ENCODE measurements at places on chromosomes 16 and 17.
A peak's percentile ranks its signal among the peaks of the same experiment; 100 is the strongest.

- DNase-seq, result no peak
Measured at GRCh38 chr16:86809458-86809955, 231.2 kb downstream of the FOXL1 start.

- no peak for DNase-seq
Measured at GRCh38 chr16:66425651-66426050, 1.4 kb upstream of the BEAN1 start.

DNA sequence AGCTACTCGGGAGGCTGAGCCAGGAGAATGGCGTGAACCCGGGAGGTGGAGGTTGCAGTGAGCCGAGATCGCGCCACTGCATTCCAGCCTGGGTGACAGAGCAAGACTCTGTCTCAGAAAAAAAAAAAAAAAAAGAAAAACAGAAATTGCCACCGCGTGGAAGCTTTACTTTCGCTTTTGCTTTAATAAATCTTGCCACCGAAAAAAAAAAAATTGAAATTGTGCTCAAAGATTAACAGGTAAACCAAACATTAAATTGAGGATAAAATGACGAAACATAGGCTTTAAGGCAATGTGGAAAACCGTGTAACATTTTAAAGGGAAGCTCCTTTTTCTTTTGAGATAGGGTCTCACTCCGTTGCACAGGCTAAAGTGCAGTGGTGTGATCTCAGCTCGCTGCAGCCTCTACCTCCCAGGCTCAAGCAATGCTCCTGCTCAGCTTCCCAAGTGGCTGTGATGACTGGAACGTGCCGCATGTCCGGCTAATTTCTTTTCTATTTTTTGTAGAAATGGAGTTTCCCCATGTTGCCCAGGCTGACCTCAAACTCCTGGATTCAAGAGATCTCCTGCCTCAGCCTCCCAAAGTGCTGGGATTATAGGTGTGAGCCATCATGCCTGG lies 40.1 kb downstream of the ZNF276 start:
- DNase-seq, result no peak

GRCh38 chr17:47864791-47865216 lies 13.8 kb upstream of the SP6 start:
- peak; percentile 47 for DNase-seq

- DNase-seq, result no peak
Measured at GRCh38 chr17:6347776-6348175, 87.1 kb downstream of the AIPL1 start.

DNA sequence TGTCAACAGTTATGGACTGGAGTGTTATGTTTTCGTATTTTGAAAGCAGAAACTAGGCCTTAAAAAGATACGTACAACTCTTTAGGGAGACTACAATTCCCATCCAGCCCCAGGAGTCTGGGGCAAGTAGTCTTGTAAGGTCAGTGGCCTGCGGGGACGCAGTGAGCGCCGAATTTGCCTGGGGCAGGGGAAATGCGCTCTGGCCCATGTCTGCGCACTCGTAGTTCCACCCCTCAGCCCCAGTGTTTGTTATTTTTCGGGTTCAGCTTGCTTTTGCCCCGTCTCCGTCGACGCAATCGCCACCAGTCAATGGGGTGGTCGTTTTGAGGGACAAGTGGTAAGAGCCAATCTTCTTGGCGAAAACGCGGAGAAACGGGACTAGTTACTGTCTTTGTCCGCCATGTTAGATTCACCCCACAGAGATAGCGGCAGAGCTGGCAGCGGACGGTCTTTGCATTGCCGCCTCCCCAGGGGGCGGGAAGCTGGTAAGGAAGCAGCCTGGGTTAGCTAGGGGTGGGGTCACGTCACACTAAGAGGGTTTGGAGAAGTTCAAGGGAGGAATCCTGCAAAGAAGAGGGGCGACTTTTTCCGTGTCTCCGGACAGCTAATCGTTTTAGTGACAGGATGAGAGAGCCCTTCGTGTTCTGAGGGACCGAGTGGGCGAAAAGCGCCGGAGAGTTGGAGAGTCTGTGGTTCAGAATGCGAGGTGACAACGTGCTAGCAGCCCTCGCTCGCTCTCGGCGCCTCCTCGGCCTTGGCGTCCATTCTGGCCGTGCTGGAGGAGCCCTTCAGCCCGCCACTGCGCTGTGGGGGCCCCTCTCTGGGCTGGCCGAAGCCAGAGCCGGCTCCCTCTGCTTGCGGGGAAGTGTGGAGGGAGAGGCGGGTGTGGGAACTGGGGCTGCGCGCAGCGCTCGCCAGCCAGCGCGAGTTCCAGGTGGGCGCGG lies 1.1 kb upstream of the BRCA1 start:
- no peak for DNase-seq

DNA sequence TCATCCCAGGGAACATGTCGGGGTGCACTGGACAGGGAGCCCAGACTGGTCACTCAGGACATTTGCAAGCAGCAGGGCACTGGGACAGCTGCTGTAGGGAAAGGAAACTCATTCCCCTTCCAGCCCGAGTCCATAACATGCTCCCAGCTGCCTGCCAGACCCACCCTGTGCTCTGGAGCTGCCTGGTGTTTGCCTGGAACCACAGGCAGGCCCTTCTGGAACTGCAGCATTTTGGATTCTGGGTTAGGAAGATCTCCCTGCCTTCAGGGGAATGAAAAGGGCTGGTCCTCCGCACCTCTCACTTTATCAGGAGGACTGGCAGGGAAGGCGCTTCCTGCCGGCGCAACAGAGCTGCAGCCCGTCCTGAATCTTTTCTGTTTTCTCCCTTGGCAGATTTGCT lies 41.2 kb downstream of the MEAK7 start:
- DNase-seq, result no peak

DNA sequence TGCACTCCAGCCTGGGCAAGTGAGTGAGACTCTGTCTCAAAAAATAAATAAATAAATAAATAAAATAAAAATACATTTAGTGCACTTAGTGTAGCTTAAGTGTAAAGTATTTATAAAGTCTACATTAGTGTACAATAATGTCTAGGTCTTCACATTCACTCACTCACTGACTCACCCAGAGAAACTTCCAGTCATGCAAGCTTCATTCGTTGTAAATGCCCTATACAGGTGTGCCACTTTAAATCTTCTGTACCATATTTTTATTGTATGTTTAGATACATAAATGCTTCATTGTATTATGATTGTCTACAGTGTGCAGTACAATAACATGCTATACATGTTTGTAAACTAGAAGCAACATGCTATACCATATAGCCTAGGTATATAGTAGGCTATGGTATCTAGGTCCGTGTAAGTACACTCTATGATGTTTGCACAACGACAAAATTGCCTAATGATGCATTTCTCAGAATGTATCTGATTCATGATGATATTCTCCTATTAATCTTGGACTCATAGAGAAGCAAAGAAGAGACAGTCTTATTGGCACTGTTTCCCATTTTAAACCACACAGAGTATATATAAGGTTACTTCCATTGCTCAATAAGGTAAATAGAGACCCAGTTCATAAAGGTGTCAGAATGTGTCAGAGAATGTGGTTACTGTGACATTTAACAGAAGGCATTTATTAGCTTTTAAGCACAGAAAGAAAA lies 1314.9 kb downstream of the CDH11 start:
- DNase-seq, result no peak

DNA sequence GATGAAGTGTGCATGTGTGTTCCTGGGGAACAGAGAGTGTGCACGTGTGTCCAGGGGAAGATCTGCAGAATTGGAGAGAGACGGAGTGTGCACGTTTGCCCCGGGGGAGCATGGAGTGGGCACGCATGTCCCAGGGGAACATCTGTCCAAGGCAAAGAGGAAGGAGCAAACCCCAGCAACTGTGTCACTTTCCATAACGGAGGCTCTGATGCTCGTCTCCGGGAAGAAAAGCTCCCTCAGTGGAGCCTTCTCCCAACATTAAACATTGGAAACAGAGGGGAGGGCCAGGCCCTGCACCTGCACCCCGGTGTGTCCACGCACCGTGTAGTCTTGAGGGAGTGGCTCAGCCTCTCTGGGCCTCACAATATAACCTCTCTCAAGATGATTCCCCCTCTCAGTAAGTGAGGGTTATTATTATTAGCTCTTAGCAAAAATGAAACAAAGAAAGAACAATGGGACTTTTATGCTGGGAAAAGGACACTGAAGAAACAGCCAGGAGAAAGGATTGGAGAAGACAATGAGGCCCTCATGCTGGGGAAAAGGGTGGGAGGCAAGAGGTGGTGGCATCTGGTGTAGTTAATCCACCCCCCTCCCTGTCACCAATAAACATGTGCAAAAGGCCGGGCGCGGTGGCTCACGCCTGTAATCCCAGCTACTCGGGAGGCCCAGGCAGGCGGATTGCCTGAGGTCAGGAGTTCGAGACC lies 7.6 kb downstream of the RAB40B start:
- no peak for DNase-seq

GRCh38 chr17:50550661-50551432 lies 3.9 kb downstream of the SPATA20 start:
- no peak for DNase-seq

DNA sequence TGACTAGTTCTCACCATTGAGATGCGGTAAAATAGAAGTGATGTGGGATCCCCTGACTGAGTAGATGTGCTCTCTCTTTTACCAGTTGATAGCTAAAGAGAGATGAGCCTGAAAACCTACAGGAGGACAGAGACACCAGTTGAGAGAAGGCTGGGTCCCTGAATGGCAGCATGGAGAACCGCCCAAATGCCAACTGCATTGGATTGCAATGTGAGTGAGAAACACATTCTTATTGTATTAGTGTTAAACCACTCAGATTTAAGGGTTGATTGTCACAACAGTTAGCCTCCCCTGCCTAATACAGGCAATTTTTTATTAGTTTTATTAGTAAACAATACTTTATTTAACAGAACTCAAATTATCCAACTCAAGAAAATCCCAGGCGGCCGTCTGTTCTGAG lies 61.2 kb downstream of the SPACA3 start:
- DNase-seq, result no peak

GRCh38 chr17:45907750-45908395 lies 13.5 kb downstream of the MAPT start:
- DNase-seq, result no peak

DNA sequence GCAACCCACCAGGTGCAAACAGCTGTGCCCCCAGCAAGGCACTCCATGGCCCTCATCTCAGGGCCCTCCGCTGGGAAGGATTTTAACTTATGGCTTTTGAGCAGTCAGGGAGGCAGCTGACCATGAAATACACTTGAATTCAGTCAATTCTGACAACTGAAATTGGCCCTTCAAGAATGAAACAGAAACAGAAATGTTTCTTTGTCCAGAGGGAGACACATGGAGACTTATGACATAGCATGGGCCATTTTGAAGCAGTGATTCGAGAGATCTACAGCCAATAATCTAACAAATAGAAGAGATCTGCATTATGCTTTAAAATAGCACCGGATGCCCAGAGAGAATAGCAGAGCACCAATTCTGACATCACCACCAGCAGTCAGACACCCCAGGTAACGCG lies 7.5 kb downstream of the CACNG1 start:
- no peak for DNase-seq

GRCh38 chr17:35152421-35153140 lies 5.0 kb downstream of the UNC45B start:
- no peak for DNase-seq

- DNase-seq, result no peak
Measured at GRCh38 chr16:88705076-88705684, 1.0 kb downstream of the RNF166 start.

- DNase-seq, result no peak
Measured at GRCh38 chr17:36545077-36545464, 352 bp downstream of the GGNBP2 start.

DNA sequence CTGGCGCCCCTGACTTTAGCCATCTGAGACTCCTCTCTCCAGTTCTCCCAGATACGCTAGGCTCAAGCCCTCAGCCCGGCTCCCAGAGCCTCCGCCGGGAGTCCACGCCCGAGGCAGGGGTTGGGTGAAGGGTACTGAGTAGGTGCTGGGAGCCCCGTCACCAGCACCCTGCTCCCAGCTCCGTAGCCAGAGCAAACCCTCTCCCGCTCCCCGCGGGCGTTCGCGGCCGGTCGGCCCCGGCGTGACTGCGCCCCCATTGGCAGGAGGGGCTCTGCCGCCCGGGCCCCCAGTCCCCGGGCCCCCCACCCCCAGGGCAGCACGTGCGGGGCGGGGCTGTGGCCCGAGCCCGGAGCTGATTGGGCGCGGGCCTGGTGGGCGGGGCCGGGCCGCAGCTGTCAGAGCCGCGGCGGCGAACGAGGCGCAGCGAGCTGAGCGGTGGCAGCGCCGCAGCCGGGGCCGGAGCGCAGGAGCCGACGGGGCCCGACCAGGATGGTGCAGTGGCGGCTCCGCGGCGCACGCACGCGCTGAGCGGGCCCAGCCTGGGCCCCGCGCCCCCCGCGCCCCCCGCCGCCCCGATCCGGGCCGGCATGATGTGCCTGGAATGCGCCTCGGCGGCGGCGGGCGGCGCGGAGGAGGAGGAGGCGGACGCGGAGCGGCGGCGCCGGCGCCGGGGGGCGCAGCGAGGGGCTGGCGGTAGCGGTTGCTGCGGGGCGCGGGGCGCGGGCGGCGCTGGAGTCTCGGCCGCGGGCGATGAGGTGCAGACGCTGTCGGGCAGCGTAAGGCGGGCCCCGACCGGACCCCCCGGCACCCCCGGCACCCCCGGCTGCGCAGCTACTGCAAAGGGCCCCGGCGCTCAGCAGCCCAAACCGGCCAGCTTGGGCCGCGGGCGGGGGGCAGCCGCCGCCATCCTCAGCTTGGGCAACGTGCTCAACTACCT lies at the start of gene SPNS2:
Gene SPNS2, plus strand, starts transcription at position 421 of the 937 bp plus-strand sequence. Its CDS starts 167 bp downstream, at position 588.
- peak; percentile 21 for DNase-seq

GRCh38 chr16:83365166-83365565 lies 442.6 kb upstream of the HSBP1 start:
- no peak for DNase-seq

DNA sequence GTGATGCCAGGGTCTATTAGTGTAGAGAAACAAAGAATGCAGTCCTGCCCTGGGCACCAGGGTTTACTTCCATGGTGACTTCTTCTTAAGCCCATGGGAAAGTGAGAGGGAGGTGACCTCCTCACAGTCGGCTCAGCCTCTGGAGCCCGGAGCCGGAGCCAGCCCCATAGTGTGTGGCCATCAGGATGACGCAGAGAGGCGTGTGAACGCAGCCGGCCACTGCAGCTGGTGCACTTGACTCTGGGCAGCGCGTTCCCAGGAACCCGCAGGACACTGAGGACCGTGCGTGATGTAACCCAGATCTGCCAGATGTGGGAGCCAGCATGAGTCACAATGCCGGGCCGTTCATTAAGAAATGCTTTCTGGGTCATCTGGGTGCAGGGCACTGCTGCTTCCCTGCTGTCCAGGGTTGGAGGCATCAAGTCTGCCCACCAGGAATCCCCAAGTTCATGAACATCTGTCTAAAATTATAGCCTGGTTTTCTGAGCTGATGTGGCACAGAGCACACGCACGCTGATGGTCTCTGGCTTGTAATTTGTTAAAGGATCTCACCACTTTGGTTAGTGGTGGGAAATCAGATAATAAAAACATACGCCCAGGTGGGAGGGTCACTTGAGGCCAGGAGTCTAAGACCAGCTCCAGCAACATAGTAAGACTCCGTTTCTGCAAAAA lies 114.1 kb downstream of the PITPNC1 start:
- DNase-seq, result no peak

DNA sequence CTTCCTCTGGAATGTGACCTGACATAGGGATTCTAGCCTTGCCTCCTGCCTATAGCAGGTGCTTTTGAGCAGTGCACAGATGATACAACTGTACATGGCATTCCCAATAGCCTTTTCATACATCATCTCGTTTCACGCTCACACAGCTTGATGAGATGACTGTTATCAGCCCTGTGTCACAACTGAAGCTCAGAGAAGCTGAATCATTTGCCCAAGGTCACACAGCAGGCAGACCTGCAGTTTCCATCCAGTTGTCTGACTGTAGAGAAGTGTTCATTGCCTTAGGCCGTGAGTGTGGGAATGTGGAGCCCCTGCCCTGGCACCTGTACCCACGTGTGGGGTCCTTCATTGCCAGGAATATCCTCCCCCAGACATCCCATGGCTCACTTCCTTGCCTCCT lies 20.1 kb downstream of the WFDC1 start:
- no peak for DNase-seq

Measured in T-helper 2 cell (primary cell).